ENCODE measurements at places on chromosomes 6 and 20.

GRCh38 chr6:143555071-143555492, 43.6 kb upstream of the FUCA2 start:
- peak; percentile 39 for DNase-seq

- peak; percentile 76 for DNase-seq
These were observed 17.4 kb upstream of the CSE1L start for GRCh38 chr20:49028684-49029083.

DNA sequence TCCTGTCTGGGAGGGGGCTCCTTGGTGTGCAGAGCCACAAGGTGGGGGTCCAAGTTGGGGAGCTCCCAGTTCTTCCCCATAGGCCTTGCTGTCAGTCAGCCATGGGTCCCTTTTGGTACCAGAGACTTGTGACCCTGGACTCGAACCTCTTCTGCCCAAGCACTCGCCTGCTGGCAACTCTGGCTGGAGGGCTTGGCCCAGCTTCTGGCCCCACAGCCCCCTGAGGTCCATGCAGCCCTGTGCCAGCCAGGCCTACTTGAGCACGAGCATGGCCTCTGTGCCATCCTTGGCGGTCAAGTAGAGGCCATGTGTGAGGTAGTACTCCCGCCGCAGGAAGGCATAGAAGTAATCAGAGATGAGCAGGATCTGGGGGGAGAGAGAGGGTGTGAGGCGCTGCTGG, 2.1 kb downstream of the MAP1LC3A start:
- DNase-seq: no peak

DNA sequence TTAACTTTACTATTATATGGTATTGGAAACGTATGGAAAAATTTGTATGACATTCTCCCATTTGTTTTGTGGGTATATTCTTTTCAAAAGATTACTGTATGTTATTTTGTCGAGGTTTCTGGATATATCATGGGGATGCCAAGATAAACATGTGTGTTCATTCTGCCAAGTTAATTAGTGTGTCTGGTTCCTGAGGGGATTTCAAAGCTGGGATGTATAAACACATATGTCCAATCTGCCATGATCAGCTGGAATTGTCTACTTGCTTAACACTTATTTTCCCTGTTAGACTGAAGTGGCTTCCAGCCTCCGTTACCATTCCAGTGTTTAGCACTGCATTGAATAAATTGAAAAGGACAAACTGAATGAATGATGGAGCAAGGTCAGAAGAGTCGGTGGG, 86.2 kb downstream of the DNAH8 start:
- DNase-seq: no peak

GRCh38 chr6:15132854-15133670, 112.8 kb upstream of the JARID2 start:
- DNase-seq: no peak

- DNase-seq: peak; percentile 27
These were observed 17.0 kb upstream of the DDO start for GRCh38 chr6:110432285-110432900.

- DNase-seq: no peak
These were observed 11.5 kb upstream of the BCAS4 start for GRCh38 chr20:50783390-50783789.

DNA sequence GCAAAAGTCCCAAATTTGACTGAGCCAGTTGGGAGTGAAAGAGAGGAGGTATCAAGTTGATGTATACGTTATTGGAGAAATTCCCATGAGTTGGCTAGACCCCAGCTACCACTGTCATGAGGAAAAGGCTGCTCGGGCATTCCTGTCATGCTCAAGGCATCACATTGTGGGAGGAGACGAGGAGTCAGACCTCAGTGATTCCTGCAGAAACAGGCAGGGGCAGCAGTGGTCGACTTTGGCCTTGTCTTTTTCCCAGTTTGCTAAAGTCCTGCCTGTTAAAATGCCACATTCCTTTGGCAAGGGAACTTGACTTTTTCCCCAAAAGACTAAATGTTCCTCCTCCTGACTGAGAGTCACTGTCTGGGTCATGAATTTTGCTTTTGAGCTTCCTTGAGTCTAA, 295.5 kb upstream of the HS3ST5 start:
- DNase-seq: no peak

GRCh38 chr6:13924949-13925881, at the start of gene RNF182:
Gene RNF182, plus strand, starts transcription at chr6:13924952. Its CDS starts 52,168 bp downstream, at chr6:13977120.
- no peak for DNase-seq

DNA sequence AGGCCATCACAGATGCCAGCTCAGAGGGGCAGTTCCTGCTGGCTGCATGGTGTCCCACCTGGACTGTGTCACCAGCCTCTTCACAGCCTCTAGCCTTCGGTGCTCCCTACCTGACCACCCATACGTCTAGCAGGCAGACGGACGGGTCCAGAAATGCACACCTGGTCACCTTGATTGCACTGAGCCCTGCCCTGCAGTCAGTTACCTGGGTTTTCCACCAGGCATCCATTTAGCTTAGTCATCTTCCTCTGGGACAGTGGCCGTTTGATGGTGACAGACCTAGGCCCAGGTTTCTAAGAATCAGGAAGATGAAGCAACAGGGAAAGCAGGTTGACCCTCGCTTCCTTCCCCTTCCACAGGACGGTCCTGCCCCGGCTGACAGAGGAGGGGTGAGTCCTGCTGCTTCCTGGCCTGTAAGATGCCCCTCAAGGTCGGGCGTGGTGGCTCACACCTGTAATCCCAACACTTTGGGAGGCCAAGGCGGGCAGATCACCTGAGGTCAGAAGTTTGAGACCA, 9.8 kb upstream of the BPI start:
- DNase-seq: no peak

DNA sequence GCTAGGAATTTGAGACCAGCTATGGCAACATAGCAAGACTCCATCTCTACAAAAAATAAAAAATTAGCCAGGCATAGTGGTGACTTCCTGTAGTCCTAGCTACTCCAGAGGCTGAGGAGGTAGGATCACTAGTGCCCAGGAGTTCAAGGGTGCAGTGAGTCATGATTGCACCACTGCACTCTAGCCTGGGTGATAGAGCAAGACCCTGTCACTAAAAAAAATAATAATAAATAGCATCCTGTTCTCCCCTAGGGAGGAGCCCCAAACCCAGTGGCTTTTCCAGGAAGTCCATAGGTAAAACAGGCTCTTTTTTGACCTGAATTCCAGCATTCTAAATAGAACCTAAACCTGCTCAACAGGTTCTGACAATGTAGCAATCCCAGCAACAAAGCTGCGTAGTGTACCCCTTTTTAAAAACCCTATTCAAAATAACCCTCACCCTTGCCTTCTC, 192.0 kb downstream of the ALDH8A1 start:
- no peak for DNase-seq

DNA sequence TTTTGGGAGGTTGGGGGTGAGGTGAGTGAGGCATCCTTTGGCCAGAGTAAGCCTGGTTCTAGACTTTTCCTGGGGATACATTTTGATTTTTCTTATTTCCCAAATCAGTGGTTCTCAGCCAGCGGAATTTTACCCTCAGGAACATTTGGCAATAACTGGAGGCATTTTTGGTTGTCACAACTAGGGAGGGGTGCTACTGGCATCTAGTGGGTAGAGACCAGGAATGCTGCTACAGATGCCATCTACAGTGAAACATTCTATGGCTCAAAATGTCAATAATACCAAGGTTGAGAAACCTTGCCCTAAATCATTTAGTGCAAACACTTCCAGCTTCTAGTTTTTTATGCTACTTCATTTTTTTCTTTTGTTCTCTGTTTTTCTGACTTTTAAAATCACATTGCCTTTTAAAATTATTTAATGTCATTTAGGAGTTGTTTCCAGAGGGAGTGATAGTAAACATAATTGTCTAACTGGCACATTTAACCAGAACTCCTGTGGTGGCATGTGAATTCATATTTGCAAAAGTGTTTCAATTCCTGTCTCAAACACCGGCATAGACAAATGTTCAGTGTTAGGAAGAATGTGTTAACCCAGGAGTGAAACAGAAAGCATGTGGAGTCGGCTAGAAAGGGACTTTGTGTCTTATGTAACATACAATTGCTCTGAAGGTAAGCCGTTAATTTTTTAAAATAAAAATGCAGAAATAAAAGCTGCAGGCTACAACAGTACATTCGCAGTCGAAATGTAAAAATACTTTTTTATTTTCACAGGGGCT, 59.0 kb downstream of the QRSL1 start:
- DNase-seq: no peak

DNA sequence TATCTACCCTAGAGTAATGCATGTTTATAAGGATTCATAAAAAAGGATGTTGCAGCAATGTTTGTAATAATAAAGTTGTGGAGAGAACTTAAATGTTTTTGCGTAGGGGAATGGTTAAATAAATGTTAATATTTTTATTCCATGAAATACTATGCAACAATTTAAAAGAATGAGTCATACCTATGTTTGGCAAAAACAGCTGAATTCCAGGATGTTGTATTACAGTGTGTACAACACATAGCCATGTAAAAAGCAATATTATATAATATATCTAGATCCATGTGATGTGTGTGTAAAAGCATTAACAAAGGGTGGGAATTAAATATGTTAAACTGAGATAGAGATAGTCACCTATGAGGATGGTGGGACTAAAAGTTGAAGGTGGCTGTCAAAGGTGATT, 21.1 kb upstream of the PKIB start:
- no peak for DNase-seq

DNA sequence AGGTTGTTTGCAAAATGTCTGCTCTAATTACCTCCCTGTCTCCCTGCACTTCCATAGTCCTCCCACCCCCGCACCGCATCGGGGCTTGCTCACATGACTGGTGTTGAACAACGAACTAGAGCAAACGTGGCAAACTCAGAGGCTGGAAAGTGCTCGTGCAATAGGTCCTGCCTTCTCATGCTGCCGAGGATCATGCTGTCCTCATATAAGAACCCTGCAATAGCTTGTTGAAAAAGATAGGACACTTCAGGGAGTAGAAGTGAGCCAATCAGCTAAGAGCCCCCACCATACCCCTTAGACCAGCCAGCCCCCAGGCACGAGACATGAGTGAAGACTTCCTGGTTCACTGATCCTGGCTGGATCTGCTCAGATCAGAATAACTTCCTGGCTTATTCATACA, 219.2 kb downstream of the C6orf118 start:
- DNase-seq: no peak

DNA sequence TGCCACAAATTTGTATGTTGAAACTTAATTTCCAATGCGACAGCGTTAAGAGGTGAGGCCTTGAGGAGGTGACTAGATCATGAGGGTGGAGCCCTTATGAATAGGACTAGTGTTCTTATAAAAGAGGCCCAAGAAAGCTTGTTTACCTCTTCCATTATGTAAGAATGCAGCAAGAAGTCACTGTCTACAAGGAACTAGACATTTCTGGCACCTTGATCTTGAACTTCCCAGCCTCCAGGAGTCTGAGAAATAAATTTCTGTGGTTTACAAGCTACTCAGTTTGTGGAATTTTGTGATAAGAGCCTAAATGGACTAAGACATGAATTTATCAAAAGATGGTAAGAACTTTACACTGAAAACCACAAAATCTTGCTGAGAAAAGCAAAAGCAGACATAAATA, 173.6 kb upstream of the SGK1 start:
- DNase-seq: no peak

DNA sequence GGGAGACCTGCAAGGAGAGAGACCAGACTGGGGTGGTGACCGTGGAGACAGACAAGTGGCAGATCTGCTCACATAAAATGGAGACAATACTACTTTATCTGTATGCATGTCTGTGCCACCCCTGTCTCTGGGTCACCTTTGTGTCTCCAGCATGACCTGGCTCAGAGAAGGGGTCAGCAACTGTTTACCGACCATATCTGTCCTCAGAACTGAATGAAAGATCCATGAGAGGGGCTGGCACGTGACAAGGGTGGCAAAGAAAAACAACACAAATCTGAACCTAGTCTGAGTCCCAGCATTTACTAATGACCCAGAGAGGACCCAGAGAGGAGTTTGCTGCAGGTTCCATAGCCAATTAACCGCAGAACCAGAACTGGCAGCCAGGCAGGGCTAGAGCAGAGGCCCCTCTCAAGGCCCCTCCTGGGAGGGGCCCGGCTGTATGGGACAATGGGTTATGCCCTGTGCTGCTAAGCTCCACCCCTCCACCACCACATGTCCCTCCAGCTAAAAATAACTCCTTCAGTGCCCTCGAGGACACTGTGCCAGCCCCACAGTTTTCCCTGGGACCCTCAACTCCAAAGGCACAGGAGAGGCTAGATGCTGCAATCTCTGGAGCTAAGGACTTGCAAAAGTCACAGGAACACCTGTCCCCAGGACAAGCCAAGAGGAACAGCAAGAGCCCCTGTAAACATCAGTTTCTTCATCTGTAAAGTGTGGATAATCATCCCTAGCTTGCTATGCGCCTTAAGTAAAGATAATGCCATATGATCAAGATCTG, 2.2 kb downstream of the AHCY start:
- DNase-seq: no peak

- DNase-seq: peak; percentile 50
These were observed 508.3 kb upstream of the SOX4 start for GRCh38 chr6:21085211-21085610.

GRCh38 chr6:30216096-30216495, 2.9 kb upstream of the TRIM26 start:
- DNase-seq: no peak

DNA sequence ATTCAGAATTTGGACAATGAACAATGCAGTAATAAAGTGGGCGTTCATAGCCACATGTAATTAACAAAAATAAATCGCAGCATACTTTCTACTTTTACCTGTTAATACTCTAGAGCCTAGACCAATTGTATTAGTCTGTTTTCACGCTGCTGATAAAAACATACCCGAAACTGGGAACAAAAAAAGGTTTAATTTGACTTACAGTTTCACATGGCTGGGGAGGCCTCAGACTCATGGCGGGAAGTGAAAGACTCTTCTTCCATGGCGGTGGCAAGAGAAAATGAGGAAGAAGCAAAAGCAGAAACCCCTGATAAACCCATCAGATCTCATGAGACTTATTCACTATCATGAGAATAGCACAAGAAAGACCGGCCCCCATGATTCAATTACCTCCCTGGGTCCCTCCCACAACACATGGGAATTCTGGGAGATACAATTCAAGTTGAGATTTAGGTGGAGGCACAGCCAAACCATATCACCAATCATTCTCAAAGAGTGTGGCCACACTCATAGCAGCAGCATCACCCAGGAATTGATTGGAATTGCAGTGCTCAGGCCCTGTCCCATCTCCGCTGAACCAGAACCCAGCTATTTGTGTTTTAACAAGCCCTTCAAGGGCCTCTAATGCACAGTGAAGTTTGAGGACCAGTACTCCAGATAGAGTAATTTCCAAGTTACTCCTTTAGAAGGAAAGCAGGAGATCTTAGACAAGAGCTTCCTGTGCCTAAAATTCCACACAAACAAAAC, 650.0 kb downstream of the KIF16B start:
- no peak for DNase-seq

GRCh38 chr20:40687384-40688128, 1.5 kb downstream of the MAFB start:
- DNase-seq: no peak

DNA sequence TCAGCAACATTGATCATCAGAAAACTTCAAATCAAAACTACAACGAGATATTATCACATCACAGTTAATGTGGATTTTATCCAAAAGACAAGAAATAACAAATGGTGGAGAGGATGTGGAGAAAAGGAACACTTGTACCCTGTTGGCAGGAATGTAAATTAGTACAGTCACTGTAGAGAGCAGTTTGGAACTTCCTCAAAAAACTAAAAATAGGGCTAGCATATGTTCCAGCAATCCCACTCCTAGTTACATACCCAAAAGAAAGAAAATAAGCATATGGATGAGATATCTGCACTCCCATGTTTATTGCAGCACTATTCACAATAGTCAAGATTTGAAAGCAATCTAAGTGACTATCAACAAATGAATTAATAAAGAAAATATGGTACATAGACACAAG, 887.7 kb upstream of the MAN1A1 start:
- DNase-seq: peak; percentile 5
